ENCODE measurements at places on chromosomes 12 and 14.

- no peak for DNase-seq
Observed at GRCh38 chr12:96420277-96420835, 20.1 kb upstream of the CDK17 start.

GRCh38 chr14:56195223-56195622 is 77.0 kb downstream of the PELI2 start:
- no peak for DNase-seq

- no peak for DNase-seq
Observed at GRCh38 chr14:48628870-48629269, 953.5 kb upstream of the MDGA2 start.

- no peak for DNase-seq
Observed at GRCh38 chr12:98803468-98804209, 158.5 kb downstream of the APAF1 start.

DNA sequence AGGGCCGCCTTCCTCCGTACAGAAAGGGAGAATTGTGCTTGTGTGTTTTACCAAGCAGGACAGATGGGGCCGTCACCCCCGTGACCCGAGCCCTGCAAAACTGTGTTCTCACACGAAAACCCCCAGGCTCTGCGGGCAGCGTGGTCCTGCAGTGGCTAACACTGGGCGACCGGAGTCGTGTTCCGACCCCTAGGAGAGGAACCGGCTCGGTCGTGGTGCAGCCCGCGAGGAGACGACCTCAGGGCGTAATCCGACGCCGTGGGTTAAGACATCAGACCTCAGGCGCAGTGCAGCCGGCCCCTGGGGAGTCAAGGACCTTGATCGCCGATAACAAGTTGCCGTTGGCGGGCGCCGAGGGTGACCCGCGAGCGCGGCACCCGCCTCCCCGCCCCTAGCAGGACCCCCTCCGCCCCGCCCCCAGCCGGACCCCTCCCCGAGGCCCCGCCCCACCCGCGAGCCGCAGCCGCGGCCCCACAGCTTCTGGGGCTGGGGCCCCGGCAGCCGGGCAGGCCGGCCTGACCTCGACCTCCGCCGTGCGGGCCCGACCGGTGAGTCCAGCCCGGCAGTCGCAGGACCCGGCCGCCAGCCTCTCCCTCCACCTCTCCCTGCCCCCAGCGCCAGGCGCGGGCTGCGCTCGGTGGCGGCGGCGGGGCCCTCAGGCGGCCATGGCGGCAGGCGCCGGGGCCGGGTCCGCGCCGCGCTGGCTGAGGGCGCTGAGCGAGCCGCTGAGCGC is at the start of gene CHPT1:
Gene CHPT1, plus strand, starts transcription at position 444 of the 733 bp plus-strand sequence. Its CDS starts 222 bp downstream, at position 666.
- peak; percentile 89 for DNase-seq

DNA sequence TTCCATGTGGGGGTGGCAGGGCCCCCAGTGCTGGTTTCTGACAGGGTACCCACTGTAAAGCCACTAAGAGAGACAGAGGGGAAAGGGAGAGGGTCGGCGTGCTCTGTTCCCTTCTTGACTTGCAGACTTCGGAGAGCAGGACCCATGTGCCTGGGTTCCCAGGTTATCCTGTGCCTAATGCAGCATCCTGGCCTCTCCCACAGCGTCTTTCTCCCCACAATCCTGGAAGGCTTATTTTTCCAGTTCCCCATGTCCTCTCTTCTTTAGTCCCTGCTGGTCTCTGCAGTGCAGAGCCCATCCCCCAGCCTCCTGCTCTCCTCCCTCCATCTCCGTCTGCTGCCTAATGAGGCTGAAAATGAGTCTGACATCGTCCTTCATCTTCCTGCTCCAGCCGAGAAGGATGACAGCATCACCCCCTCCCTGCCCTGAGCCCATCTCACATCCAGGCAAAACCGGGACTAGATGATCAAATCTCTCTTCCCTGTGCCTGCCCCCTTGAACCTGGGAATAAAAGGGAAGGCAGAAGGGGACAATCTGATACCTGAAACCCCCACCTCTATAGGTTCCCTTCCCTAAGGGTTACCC is 15.1 kb downstream of the CALCOCO1 start:
- no peak for DNase-seq

- no peak for DNase-seq
Observed at GRCh38 chr12:71432936-71433335, 6.7 kb upstream of the LGR5 start.

- no peak for DNase-seq
Observed at GRCh38 chr14:26130690-26131089, 467.1 kb downstream of the NOVA1 start.

GRCh38 chr14:23931721-23932289 is 21.8 kb upstream of the DHRS4 start:
- DNase-seq: no peak

DNA sequence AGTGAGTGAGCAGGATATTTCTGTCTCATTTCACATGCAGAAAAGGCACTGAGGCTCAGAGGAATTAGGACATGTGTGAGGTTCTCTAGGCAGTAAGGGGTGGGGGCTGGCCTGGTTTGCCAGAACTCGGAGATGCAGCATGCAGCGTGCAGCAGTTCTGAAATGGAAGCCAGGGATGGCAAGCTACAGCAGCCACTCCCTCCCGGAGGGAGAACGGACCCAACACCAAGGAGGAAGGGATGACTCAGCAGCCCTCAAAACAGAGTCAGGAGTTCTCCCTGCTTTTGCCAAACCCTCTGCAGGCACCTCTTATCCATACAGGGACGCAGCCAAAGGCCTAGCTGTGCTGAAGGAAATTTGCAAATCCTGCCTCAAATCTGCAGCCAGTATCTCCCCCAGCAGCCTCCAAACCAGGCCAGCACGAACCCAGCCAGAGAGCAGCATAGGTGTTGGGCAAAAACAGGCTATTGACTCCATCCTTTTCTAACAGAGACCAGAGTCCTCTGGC is 10.3 kb upstream of the SERPINA3 start:
- peak; percentile 83 for DNase-seq

DNA sequence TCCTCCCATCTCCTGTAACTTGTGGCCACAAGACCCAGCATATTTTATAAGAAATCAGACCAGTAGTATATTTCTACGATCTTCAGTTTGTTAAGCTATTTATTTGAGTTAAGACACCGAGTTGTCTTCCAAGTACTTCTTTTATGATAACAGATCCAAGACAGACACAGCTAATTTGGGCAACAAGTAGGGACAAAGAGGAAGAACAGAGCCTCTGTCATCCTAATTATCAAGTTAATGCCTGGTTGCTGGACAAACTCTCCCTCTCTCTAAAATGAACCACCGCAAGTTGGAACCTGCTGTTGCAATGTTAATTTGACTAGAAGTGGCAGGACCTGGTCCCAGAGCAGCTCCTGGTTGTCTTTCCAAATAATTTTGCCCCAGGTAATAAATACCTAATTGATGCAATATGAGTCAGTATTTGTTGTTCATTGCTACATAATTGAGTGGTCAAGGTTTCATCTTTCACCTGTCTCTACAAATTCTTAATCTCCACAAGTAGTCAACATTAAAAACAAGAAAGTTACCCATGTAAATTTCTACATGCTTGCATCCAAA is 323.7 kb downstream of the PAWR start:
- DNase-seq: no peak

- no peak for DNase-seq
Observed at GRCh38 chr12:132094269-132094891, 49.7 kb downstream of the DDX51 start.

DNA sequence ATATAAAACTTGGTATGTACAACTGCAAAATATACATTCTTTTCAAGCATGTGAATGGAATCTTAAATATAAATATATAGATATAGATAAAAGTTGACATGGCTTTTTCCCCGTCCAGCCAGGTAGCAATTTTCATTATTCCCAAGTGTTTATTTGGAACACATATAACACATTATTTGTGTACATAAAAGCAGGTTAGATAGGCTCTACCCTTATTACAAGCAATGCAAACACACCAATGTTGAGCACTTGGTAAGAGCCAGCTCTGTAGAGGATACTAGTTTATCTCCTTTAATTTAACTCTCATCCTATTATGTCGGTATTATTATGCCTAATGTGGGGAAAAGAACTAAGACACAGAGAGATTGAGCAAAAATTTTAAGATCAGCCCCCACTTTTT is 7.0 kb upstream of the INSM2 start:
- DNase-seq: no peak

DNA sequence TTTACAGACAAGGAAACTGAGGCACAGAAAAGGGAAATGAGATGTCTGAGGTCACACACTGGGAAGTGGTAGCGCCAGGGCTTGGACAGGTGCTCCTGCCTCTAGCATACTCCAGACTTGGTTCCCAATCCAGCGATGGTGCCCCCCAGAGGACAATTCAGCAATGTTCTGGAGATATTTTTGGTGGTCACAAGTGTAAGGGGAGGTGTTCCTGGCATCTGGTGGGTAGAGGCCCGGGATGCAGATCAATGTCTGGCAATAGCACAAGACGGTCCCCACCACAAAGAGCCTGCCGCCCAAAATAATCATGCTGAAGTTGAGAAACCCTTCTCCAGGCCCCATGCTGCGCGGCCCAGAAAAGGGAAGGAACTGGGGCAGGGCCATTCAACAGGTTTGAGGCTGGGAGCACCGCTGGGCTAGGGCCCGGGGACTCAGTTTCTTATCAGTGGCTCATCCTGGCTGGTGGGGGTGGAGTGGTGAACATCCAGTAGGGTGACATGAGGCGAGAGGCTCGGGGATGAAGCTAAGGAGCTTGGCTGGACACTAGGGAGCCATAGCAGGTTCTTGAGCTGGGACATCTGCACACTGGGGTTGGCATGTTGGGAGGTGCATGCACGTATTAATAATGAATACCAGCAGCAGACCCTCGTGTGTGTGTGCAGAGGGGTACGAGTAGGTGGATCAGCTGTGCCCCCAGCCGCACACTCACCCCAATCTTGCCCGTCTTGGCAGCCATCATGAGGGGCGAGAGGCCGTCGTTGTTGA is 35.1 kb downstream of the TRPV4 start:
- DNase-seq: no peak

DNA sequence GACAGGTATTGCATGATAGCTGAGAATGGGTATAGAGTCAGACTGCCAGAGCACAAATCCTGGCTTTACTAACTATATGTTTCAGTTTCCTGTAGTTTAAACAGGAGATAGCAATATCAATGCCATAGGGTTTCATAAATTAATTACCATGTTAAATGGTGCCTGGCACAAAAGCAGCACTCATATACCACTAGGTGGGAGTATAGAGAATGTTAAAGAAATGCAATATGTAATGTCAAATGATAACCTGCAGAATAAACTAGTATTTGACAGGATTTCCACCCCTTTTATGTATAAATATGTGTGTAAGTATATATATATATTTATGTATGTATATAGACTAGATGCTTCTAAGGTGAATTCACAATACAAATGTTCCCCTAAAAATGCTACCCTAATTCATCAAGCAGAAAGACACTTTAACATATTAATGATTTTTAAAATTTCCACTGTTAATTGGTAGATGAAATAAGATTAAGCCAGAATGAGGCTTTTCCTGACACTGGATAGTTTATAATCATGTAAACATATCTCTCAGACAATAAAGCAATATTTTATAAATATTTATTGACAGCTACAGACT is 8.6 kb downstream of the WDR89 start:
- DNase-seq: no peak

All from left ventricle myocardium superior (tissue), 1 donor.